ENCODE measurements at places on chromosomes 5 and 9. TPM values are rescaled to one million over a fixed set of nuclear protein-coding genes. Genes with fewer than 3 reads are reported as not detected.

The PRLR gene
- not detected for total RNA-seq

The PAEP gene
- not detected for total RNA-seq

The KIF24 gene
- 5.9 TPM for total RNA-seq

The BTNL3 gene
- not detected for total RNA-seq

The C9orf153 gene
- total RNA-seq: 0.16 TPM

The PCDHA1 gene
- not detected for total RNA-seq

The ARAP3 gene
- total RNA-seq: 5.9 TPM

GRCh38 chr9:109934857-109935215 is 154.8 kb downstream of the PALM2AKAP2 start:
- no peak for DNase-seq

DNA sequence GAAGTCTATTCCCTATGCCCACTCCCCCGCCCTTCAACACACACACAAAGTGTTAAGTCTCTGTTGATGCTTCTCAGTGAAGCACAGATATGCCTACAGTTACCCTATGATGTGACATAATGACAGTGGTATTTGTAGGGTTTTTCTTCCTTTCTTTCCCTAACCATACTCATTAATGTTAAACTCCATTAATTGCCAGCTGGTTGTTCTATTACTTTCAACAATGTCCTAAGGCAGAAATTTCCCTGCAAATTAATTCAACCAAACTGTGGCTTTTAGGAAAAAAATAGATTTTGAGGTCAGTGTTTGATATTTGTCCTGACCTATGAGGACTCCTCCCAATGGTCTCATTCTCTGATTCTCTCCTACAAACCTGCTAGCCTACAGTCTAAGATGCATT is 38.2 kb upstream of the SLCO6A1 start:
- DNase-seq: no peak

- DNase-seq: no peak
Observed at GRCh38 chr9:626596-626995, 214.9 kb upstream of the DMRT1 start.

DNA sequence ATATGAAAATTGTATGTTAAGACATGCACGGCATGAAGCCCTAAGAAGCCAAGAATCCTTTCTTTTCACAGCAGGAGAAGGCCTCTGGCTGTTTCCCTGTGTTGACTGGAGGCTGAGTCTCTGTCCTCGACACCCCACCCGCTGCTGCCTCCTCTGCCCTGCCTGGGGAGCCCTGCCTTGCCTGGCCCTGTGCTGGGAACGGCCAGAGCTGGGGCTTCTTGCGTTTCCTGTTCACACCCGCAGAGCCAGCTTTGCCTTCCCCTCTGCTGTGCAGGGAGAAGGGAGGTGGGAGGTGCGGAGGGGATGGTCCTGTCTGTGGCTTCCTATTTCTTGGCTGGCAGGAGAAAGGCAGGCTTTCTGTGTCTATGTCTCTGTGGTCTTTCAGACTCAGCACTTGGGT is 6.9 kb upstream of the GMCL2 start:
- no peak for DNase-seq

GRCh38 chr5:72013766-72014624 is 93.3 kb upstream of the MAP1B start:
- no peak for DNase-seq

Data from activated CD8-positive, alpha-beta T cell treated with anti-CD3 and anti-CD28 coated beads for 36 hours (primary cell).